ENCODE measurements at places on chromosomes 3 and 15. TPM values are rescaled to one million over a fixed set of nuclear protein-coding genes. Genes with fewer than 3 reads are reported as not detected.

GRCh38 chr15:73028031-73028430, 24.2 kb upstream of the NEO1 start:
- DNase-seq: no peak

Gene GUCA1C
- total RNA-seq: not detected

Gene RTP3
- total RNA-seq: not detected

Gene KNL1
- total RNA-seq: 0.79 TPM

Gene MKRN3
- not detected for total RNA-seq

GRCh38 chr3:31724651-31725050, 191.9 kb downstream of the STT3B start:
- DNase-seq: no peak

DNA sequence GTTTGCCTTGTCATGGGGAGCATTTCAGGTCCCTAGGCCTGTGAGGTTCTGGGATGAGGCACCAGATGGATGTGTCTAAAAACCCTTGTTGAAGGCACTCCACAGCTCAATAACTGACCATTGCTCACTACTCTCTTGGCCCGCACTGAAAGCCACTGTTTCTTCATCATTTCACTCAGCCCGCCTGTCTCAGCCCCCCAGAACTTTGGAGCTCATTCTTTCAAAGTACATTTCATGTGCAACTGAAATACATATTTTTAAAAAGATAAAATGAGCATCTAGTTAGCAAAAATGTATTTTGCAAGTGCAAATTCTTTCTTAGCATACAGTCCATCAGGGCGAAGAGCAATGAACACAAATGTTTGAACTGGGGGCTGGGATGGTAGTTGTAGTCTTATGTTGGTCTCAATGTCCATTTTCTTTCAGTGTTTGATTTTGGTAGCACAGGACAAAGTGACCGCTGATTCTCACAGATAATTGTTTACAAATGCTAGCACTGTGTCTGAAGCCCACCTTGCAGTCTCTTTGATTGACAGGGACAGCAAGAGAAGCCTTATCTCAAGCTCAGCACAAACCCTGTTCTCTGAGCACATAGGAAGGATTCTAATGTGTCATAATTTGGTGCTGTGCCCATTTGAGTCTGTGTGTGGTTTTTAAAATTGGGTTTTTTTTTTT, 19.6 kb downstream of the HEMK1 start:
- DNase-seq: no peak

Gene SHQ1
- 15.2 TPM for total RNA-seq

- no peak for DNase-seq
Observed at GRCh38 chr3:192186498-192186897, 540.8 kb downstream of the FGF12 start.

DNA sequence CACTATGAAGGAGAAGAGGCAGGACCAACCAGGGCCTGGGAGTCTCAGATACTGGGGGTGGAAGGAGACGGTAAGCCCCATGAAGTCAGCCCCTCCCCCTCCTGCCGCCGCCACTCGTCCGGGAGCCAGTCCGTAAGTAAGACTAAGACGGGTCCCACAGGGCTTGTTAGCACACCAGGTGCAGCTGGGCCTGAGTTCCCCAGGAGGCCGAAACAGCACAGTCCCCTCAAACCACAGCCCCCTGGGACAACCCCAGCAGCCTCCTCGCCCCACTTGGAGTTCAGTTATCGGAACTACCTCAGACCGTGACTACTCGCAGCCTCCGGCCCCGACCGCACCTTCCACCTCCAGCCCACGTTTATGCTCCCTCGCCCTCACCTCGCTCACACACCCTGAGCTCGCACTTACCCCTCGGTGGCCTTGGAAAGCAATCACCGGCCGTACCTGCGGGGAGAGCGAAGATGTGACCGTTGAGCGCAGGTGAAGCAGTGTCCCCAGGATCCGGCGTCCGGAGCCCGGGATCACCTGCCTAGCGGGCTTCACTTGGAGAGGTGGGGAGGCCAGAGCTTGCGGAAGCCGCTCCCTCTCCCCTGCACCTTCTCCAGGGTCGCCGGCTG, 557 bp downstream of the ELL3 start:
- no peak for DNase-seq

GRCh38 chr15:33730815-33731214, 237.5 kb upstream of the CHRM5 start:
- no peak for DNase-seq

Gene LPP
- 1,601 TPM for total RNA-seq

Gene GRAMD1C
- 1.2 TPM for total RNA-seq

Gene IGSF11
- total RNA-seq: 0.57 TPM

DNA sequence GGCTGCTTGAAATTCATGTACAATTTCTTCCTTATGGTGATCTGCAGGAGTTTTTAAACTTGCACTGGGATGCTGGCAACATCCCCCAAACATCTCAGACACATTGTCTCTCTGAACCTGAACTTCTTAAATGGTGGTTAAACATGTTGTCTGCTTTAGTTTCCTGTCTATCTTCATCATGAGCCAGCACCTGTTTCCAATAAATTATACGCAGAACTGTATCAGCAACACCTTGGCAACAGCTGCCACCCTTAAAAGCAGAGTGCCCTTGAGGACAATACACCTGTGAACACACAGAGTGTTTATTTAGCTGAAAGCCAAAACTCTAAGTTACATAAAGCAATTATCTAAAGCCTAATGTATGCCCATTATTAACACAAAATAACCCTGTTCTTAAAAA, 242.9 kb downstream of the WNT5A start:
- no peak for DNase-seq

GRCh38 chr3:59046839-59047238, 3.0 kb downstream of the CFAP20DC start:
- no peak for DNase-seq

Gene LSM3
- 9.3 TPM for total RNA-seq

Gene RAB5A
- 52.8 TPM for total RNA-seq

DNA sequence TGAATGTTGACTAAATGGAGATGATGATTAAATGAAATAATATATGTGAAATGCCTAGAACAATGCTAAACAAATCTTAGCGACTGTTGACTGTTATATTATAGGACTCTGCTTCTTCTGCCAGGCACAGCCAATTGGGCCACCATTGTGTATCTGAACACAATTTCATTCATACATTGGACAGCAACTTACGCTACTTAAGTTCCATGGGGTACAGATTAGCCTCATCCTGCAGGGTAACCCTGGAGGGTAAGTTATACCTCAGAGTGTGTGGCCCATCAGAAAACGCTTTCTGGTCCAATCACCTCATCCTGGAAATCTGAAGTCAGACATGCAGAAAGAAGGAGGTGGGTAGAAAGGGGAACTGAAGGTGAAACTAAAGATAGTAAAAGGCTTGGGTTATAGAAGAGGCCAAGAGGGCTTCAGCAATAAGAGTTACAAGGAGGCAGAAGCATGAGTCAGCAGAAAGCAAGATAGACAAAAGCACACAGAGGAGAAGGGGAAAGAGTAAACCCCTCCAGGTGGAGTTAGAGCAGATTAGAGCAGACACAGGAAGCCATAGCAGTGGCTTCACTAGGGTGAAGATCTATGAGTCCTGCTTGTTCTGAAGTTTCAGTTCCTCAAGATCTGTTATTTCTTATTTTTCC, 119.3 kb upstream of the SLC24A5 start:
- no peak for DNase-seq

DNA sequence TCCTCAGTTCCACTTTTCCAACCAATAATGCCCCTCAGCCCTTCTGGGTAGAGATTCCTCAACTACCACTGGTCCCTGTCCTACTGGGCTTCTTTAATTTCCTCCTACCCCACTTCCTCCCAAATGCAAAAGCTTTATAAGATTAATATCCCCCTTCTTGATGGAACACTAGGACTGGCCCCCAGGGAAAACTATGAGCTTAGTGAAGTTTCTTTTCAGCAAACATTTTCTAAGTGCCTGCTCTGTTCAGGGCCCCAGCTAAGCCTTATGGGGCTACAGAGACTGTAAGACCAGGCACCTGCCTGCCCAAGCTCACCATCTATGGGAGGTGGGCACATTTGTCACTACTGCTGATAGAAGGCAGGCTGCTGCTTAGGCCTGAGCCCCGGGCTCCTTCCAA, 79.4 kb downstream of the RPLP1 start:
- DNase-seq: no peak

GRCh38 chr3:115108614-115109013, 38.5 kb downstream of the ZBTB20 start:
- no peak for DNase-seq

DNA sequence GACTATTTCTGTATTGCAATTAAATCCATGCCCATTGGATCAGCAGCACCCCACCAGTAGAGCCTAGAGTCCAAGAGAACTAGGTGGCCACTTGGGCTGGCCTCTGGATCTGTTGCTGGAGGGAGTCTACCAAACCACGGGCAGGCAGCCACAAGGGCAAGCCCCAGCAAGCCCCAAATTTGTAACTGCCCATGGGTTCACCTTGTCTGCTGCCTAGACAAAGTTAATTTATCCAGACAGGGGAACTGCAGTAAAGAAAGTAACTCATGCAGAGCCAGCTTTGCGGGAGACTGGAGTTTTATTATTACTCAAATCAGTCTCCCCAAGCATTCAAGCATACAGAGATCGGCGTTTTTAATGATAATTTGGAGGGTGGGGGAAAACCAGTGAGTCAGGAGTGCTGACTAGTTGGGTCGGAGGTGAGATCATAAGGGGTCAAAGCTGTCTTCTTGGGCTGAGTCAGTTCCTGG, 74.0 kb upstream of the TERB2 start:
- DNase-seq: no peak

- no peak for DNase-seq
Observed at GRCh38 chr3:161177991-161178390, 43.1 kb upstream of the NMD3 start.

Gene WDR49
- total RNA-seq: 3.4 TPM

- DNase-seq: no peak
Observed at GRCh38 chr3:24945563-24945962, 450.9 kb upstream of the THRB start.

GRCh38 chr3:13954741-13955483, 75.0 kb upstream of the WNT7A start:
- peak; percentile 63 for DNase-seq

Gene CATSPER2
- 3.1 TPM for total RNA-seq

Gene CKMT1B
- total RNA-seq: not detected

Gene ZNF662
- total RNA-seq: 9.8 TPM

- DNase-seq: no peak
Observed at GRCh38 chr3:138812806-138813205, 21.9 kb downstream of the PIK3CB start.

- DNase-seq: no peak
Observed at GRCh38 chr15:49988766-49989165, 130.3 kb downstream of the ATP8B4 start.

DNA sequence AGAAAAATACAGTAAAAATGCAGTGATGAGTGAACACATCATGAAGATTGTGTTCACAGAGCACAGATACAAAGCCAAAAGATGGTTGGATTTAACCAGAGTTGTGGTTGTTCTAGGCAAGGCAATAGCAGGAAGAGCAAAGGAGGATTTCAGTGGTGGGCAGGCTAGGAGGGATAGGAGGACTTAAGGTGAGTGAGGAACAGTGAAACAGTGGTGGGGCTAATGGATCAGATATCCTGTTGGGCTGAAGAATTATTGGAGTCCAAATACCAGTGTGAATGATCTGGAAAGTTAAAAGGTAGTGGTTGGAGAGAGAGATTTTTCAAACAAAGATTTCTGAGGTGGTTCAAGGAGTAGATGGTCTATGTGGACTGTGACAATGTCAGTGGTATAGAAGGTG, 108.3 kb downstream of the B3GALNT1 start:
- DNase-seq: no peak

DNA sequence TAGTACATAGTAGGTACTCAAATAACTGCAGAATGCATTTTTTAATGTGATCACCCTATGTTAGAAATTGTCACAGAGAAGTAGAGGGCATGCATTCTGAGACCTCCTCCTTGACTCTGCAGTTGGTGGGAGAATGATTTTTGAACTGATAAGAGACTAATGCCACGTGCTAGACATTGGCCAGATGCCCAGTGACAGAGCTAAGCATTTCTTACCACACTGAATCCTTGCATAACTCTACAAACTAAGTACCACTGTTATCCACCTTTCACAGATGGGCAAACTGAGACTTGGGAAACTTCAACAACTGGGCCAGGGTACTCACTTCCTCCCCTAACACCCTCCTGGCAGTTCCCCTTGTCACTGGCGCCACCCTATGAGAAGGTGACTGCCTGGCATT, 33.5 kb upstream of the SPATA12 start:
- DNase-seq: no peak

Gene C3orf20
- not detected for total RNA-seq

Gene CDHR4
- 0.46 TPM for total RNA-seq

Gene WDR93
- not detected for total RNA-seq

GRCh38 chr15:94844538-94845389, 613.4 kb downstream of the MCTP2 start:
- DNase-seq: peak; percentile 89

Gene CAPN3
- 11.8 TPM for total RNA-seq
